ENCODE measurements at places on chromosomes 1 and 21.

DNA sequence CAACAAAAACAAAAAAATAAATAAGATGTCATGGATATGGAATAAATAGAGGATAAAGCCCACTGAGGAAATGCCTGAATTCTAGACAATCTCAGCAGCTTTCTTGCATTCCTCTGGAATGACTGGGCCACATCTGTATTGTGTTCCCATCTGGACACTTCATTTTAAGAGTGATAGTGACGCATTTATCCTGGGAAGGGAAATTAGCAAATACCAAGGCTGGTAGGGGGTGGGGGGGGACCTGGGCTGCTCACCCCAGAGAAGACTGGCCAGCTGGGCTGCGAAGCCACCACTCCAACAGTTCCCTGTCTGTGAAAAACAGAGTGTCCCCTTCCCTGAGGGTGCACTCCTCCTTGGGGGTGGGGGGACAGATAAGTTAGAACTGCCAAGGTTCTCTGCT, 106.3 kb downstream of the HIVEP3 start:
- no peak for DNase-seq

DNA sequence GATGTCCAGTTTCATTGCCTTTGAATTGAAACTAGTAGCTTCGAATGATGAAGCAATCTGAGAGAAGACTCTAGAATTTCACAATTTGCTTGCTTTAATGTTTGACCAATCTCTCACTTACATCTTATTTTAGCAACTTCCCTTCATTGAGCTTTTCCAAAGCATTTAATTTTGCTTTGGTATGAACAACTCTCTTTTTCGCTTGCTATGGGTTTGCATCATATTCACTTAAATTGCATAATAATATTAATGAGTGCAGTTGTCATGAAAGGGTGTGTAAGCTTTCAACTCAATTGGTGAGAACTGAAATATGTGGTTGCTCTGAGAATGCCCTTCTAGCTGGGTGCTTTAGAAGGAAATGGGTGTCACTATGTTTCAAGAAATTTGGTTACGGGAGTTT, 309.2 kb downstream of the HLX start:
- DNase-seq: no peak

DNA sequence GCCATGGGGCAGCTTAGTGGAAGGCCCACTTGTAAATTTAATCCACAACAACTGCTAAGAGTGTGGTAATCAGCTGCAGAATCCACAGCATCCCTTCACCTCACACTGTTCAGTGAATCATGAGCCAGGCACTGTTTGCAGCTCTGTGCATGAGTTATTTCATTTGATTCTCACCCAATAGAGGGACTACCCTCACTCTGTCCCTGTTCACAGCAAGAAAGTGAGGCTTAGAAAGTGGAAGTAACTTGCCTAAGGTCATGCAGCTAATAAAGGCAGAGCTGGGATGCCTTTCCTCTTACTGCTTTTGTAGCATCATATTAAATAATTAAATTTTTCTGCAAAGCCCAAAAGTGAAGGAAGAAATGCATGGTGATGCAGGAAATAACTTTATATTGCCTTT, 346.5 kb upstream of the PLD5 start:
- DNase-seq: no peak

GRCh38 chr1:42937141-42937696, 21.4 kb downstream of the SLC2A1 start:
- DNase-seq: no peak

DNA sequence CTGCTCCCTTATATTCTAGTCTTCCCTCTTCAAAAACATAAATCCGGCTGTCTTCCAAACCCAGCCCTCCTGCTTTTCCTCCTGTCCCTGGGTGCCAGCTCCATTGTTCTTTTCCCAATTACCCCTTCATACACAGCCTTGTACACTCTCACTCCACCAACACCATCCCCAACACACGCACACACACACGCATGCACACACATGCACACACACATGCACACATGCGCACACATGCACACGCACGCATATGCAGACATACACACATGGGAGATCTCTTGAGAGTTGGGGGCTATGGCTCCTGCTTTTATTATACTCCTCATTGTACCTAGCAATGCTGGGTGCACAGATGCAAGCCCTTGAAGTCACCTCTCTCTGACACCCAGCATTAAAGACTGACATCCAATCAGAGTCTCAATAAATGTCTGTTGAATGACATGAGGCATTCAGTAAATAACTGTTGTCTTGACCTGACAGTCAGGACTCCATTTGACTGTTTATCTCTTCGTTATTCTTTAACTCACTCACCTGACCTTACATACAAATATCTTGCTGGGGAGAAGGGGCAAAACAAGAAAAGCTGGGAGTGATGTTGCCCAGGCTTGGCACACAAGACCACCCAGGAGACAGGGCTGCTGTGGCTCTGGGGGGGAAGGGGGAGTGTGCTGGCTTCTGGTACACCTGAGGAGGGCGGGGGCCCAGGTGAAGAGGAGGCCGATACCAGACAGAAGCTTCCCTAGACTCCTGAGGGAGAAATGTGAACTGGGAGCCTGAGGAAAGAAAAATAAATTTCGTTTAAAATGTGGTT, 16.0 kb downstream of the ABCA4 start:
- DNase-seq: no peak

DNA sequence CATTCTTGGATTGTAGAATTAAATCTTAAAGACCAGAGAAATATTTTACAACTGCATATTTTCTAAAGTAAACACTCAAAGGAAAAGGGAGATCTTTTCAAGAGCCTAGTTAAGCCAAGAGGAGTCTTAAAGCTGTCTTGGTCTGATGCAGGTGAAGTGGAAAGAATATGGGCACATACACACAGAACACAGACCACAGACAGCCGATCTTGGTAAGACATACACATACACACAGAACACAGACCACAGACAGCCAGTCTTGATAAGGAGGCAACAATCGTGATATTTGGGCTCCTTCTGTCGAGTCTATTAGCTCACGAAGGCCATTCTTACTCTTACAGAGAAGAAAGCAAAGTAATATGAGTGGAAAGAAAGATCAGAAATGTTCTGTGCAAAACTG, 1153.9 kb upstream of the TMPRSS15 start:
- no peak for DNase-seq

- DNase-seq: peak; percentile 45
Observed at GRCh38 chr1:41432481-41433280, 51.8 kb downstream of the EDN2 start.

DNA sequence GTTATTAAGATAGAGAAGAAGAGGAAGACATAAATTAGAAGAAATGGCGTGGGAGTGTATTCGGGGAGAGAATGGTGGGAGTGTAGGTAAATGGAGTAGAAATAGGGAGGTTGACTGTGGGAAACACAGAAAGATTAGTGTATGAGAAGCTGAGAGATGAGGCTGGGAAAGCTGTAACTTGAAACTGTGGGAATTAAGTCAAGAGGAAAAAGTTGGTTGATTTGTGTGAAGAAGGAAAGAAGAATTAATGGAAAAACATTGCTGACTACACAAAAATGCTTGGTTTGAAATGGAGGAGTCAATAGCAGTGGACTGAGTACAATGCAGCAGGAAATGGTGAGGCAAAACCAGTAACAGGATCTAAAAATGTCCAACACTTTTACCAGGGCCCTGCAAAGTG, 448.3 kb downstream of the PTPRC start:
- no peak for DNase-seq

DNA sequence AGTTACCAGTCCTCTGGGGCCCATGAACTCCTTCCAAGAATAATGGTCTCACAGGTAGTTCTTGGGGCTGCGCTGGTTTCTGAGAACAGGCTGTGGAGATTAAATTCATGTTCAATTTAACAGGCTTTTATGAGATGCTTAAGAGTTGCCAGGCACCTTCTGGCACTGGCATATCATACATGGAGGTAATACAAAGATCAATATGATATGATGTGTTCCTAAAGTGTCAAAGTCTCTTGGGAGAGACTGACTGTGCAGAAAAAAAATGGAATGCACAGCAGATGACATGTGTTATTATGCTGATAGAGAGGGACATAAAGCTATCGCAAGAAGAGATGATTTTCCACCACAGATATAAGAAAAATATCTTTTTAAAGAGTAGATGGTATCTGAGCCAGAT, 6.8 kb downstream of the CYP2J2 start:
- DNase-seq: no peak

GRCh38 chr21:39377444-39378050, 28.7 kb upstream of the HMGN1 start:
- no peak for DNase-seq

GRCh38 chr1:172482044-172482443, 38.2 kb upstream of the PIGC start:
- DNase-seq: no peak
